Fibroblast of mammary gland (primary cell): ENCODE measurements at places on chromosomes 7 and 10.
A peak's percentile ranks its signal among the peaks of the same experiment; 100 is the strongest.

- peak; percentile 68 for DNase-seq
These were observed 1.9 kb downstream of the UBN2 start for GRCh38 chr7:139232904-139233303.

- DNase-seq, result peak; percentile 2
These were observed 752 bp downstream of the THSD7A start for GRCh38 chr7:11831156-11831735.

DNA sequence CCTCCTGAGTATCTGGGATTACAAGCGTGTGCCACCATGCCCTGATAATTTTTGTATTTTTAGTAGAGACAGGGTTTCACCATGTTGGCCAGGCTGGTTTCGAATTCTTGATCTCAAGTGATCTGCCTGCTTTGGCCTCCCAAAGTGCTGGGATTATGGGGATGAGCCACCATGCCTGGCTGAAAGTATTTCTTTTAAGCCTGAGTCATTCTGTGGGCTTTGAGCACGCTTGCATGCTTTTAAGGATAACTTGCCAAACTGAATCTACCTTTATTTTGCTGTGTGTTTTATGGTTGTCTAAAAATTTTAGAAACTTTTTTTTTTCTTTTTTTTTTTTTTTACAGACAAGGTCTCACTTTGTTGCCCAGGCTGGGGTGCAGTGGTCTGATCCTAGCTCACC, 33.2 kb downstream of the CNNM2 start:
- peak; percentile 4 for DNase-seq

DNA sequence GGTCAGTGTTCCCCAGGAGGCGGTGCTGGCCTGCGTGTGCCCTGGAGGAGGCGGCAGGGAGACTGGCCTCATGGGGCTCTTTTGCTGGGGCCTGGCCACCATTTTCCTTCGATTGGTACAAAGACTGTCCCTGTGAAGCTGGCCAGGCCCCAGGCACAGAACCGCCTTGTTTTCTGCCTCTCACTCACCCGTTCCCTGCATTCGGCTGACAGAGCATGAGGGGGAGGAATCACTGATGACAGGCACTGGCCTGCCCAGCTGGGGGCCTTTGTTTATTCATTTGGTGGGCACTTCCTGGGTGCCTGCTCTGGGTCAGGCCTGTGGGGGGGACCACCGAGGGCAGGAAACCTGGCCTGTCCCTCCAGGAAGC, 139.2 kb downstream of the FAM53B start:
- DNase-seq, result no peak

- DNase-seq, result no peak
These were observed 18.2 kb downstream of the PODXL start for GRCh38 chr7:131538071-131538812.

DNA sequence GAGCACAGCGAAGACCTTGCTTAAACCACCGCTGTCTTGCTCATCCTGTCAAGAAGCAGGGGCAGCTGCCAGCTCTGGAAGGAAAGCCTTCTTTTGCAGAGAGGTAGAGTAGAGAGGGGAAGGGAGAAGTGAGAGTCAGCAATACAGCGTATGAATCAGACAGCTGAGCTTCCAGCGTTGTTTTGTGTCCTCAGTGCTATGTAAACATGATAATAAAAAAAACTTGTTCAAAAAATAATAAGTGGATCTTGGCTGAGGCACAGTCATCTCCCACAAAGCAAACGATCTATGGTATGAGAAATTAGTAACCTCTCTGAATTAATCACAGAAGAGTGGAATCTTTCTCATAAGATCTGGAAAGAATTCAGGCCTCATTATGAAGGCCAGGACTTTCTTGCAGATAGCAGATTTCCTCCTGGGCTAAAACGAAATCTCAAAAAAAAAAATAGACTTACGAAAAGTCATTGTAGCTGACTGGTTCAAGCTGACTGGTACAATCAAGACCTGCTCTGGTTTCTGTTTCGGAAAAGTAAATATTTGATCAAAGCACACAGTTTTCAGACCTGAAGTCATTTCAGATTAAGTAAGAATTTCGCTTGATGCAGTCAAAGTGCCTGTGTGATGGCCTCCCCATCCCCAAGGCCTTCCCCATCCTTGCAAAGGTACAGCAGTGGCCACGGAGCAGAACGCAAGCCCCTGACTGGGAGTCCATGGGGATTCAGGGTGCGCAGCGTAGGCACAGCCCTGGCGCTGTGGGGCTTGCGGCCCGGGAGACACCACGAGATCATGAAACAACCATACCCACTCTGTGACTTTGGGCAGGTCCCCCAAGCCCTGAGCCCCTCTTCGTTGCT, 29.4 kb downstream of the CHST15 start:
- peak; percentile 93 for DNase-seq

- DNase-seq, result peak; percentile 16
These were observed 398.5 kb downstream of the PCDH15 start for GRCh38 chr10:54402576-54402975.

GRCh38 chr10:131487822-131488221, 176.3 kb upstream of the TCERG1L start:
- no peak for DNase-seq
